ENCODE measurements at places on chromosomes 12 and 14.

GRCh38 chr14:31544816-31545215, 16.4 kb upstream of the NUBPL start:
- DNase-seq: no peak

DNA sequence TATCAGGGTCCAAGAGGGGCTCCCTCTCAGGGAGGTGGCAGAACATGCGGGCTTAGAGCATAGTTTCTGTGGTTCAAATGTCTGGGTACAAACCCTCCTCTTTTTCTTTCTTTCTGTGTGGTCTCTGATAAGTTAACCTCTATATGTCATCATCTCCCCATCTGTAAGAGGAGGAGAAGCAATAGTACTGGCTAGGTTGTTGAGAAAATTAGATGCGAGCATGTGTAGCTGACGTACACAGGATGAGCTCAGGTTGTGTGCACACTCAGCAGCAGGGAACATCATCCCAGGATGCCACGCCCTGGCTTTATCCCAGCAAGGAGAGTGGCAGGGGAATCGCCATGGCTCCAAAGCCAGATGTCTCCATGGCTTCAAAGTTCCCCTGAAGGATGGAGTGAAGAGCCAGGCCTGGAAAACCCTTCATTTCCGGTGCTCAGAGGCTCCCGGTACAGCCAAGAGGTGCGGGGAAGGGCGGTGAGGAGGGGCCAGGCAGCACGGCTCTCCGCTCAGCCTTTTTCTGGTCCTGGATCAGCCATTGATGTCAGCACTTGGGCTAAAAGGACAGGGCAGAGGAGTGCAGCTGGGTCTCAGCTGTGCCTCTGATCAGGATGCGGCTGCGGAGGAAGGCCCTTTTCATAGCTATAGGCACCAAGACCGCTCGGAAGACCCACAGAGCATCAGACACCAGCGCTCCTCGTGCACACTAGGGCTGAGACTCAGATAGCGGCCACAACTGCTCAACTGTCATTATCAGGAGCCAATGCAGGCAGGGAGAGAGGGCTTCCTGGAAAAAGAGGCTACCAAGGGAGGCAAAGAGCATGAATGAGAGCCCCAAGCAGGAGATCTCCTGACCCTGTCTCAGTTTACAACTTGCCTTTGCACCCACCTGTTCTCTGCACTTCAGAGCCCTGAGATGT, 41.5 kb downstream of the ARL6IP4 start:
- DNase-seq: no peak

- DNase-seq: no peak
Observed at GRCh38 chr12:14514946-14515345, 52.7 kb downstream of the PLBD1 start.

DNA sequence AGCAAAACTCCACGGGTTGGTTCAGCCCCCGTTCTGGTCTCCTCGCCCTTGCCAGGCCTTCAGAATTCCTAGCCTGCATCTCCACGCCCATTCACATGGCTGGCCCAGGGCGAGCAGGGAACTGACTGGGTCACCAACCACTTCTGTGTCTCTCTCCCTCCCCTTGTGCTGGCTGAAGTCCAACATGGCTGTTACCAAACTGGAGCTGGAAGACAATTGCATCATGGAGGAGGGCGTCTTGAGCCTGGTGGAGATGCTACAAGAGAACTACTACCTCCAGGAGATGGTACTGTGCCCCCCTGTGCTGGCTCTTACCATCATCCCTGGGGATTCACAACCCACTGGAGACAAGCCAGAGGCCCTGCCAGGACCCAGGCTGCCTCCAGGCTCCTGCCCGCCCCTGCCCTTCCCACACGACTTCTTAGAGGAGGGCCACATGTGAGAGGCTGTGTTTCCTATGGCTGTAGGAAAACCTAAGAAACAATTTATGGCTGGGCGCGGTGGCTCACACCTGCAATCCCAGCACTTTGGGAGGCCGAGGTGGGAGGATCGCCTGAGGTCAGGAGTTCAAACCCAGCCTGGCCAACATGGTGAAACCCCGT, 9.9 kb downstream of the LRRC74A start:
- no peak for DNase-seq

DNA sequence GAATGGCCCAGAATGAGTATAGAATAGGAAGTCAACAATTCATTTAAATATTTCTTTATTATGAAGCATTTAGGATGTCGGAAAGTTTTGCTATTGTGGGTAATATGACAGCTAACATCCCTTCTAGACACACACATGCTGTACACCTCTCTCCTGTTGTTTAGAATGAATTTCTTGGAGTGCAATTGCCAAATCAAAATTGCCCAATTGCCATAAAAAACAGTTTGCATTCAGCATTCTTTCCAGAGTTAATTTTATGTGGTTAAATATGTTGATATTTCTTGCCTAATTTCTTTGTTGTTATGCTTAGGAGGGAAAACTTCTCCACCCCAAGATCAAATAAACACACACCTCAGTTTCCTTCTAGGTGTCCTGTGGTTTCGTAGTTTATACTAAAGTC, 16.9 kb upstream of the SMCO2 start:
- DNase-seq: no peak

- DNase-seq: peak; percentile 42
Observed at GRCh38 chr12:31235868-31236395, 90.0 kb downstream of the SINHCAF start.

DNA sequence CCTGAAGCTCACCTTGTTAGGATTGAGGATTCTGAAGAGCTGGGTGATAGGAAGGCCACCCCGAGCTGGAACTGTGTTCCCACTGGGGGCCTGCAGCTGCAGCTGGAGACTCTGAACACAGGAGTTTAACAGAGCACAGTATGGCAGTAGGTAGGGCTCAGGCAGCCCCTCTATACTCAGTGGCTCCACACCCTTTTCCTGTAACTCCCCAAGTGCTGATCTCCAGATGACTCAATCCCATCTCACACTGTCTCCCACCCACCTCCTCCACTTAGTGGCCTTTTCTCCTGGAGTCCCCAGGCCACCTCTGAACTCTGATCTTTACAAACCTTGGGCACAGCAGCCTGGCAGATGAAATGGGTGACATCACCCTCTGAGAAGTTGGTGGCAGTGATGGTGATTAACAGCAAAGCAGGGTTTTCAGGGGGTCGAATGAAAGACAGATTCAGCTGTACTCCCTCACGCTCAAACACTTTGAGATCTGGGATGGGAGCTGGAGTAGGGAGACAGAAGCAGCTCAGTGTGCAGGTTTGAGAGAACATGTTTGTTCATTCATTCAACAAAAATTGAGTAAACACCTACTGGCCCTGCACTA, 4.0 kb downstream of the THTPA start:
- DNase-seq: no peak

DNA sequence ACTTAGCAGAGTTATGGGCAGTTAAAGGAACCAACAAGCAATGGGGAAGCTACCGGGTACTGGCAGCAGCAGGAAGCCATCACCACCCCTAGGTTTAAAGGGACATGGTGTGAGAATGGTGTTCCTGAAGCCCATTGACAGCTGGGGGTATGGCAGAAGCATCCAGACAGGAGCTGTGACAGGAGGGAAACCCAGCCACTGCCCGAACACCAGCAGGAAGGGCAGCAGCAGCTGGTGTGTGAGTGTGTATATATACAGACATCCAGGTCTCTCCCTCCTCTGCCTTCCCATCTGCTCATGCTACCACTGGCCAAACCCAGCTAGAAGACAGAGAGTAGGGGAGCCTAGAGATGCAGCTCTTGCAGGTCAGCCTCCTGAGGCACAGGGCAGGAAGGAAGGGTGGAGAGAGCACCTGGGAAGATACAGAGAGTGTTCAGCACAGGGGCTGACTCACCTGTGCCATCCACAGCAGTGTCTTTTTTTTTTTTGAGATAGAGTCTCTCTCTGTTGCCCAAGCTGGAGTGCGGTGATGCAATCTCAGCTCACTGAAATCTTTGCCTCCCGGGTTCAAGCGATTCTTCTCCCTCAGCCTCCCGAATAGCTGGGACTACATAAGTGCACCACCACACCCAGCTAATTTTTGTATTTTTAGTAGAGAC, 9.2 kb upstream of the ADCK1 start:
- no peak for DNase-seq

GRCh38 chr14:67517083-67517482, 16.0 kb upstream of the PLEKHH1 start:
- DNase-seq: no peak

DNA sequence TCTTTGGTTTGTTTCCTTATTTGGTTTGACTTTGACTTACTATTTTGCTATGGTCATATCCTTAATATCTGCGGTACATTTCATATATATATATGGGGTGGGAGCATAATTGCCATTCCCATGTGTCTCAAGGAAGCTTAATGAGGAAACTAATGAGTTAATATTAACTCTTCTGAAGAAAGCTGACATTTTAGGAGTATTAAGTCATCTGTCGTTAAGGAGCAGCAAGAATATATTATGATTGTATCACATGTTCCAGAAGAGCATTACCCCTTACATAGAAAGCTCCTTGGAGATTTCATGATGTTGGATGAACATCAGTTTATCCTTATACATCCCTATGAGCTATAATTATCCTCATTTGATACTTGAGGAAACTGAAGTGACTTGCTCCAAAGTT, 15.6 kb downstream of the DYRK2 start:
- no peak for DNase-seq

GRCh38 chr14:77221241-77221871, 39.8 kb downstream of the TMEM63C start:
- no peak for DNase-seq

- DNase-seq: no peak
Observed at GRCh38 chr12:40614923-40615322, 77.3 kb upstream of the CNTN1 start.

DNA sequence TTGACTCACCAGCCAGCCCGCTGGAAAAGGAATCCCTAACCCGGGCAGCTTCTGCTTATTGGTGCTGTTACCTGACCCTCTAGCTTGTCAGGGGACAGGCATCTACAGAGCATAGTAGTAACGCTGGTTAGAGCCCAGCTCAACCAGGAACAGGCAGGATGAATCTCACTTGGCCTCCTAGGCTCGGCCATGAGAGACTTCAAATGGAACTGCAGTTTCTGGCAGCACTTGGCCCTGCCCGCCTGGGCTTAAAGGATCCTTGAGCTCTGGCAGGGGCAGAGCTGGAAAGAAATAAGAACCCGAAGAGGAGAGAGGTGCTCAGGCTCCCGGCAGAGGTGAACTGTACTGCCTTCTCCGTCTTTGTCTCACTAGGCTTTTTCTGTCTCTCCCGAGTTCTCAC, 2.3 kb upstream of the LHX5 start:
- no peak for DNase-seq

DNA sequence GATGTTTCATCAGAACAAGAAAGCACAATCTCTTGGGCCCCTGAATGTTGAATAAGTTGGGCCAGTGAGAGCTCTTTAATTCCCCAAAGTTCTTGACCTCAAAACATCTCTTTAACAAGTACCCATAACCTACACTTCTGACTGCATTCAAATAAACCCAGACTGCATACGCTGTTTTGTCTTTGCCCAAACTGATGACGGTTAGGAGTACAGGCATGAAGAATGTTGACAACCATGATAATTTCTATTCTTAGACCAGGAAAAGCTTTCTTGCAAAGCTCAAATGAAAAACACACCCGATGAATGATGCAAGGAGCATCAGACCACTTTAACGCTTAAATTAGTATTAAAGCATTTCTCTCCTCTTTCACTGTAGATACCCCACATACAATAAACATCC, 11.7 kb upstream of the RAB3IP start:
- DNase-seq: no peak

Measured in activated CD8-positive, alpha-beta memory T cell treated with anti-CD3 and anti-CD28 coated beads for 24 hours (primary cell).